ENCODE measurements at places on chromosomes 1 and 21.

- DNase-seq, result no peak
Measured at GRCh38 chr1:217907504-217907903, 276.4 kb downstream of the SPATA17 start.

GRCh38 chr1:40092241-40092640, 4.8 kb downstream of the PPT1 start:
- DNase-seq, result no peak

DNA sequence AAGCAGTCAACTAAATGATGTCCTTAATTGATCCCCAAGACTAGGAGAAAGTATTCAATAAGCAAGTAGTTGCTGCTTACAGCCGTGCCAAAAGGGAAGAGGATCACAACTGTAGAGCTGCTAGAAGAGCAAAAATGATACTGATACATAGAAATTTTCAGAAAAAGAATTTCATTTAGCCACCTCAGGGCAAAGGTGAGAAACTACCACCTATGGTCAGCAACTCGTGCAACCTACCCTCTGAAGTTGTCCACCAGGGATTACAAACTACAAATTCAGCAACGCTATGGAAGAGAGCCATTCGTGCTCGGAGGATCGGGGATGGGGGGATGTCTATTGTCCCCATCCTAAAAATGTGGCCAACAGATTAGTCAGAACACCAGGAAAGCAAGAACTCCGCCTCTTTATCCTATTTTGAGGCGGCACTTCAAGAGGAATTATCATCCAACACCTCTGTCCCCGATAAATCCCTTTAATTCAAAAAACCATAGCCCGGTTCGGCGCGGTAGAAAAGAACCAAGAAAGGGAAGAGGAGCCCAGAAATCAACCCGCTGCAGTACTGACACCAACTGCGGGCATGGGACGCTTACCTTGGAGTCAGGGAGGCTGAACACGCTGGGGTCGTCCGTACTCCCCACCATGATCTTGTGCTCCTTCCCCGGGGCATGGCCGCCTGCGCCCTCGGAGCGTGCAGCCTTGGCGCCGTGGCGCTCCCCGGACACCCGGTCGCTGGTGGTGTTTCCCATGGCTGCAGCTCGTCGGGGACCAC, 687 bp downstream of the PRKAB2 start:
- no peak for DNase-seq

DNA sequence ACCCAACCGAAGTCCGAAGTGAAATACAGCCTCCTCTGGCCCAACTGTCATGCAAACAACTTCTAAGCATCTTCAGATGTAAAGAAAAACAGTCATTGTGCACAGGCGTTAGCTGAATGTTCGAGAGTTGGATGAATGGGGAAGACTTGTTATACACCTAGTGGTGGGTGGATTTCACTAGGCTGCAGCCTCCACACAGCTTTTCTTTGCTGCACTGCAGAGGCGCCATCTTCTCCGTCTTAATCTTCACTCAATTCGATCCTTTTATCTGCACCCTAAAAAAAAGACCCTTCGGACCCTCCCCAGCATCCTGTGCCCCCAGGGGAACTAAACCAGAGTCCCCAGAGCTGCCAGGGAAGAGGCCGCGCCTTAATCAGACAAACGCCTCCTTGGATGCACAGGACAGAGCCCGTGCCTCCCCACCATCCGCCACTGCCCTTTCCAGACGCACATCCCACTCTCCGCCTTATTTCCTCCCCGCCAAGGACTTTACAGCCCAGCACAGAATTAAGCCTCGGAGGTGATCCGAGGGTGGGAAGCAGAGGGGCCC, 1.4 kb downstream of the APP start:
- DNase-seq, result no peak

DNA sequence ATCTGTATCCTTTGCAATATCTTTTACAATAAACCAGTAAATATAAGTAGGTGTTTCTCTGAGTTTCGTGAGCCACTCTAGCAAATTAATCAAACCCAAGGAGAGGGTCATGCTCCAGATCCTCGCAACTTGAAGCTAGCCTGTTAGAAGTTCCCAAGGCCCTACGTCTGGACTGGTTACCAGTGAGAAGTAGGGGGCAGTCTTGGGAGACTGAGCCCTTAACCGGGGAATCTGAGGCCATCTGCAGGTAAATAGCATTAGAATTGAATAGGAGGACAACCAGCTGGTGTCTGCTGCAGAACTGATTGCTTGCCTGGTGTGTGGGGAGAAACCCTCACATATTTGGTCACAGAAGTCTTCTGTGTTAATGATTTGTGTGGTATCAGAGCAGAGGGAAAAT, 190.5 kb downstream of the RYR2 start:
- no peak for DNase-seq

GRCh38 chr1:219837274-219837993, 90.9 kb downstream of the SLC30A10 start:
- DNase-seq, result no peak

DNA sequence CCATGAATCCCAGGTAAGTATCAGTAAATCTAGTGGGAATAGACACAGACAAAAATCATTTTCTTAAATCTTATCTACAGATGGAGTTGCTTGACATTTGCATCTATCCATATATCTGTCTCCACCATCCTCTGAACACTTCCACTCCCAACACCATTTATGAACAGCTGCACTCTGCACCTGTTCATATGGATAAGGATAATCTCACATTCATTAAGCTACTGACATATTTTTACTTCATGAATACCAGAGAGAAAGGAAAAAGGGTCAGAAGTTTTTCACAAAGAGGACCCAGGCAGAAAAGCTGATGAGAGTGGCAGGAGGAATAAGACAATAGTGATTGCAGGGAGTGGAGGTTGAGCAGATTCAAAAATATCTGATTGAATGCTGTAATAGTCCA, 222.6 kb downstream of the DNAH14 start:
- DNase-seq, result no peak

DNA sequence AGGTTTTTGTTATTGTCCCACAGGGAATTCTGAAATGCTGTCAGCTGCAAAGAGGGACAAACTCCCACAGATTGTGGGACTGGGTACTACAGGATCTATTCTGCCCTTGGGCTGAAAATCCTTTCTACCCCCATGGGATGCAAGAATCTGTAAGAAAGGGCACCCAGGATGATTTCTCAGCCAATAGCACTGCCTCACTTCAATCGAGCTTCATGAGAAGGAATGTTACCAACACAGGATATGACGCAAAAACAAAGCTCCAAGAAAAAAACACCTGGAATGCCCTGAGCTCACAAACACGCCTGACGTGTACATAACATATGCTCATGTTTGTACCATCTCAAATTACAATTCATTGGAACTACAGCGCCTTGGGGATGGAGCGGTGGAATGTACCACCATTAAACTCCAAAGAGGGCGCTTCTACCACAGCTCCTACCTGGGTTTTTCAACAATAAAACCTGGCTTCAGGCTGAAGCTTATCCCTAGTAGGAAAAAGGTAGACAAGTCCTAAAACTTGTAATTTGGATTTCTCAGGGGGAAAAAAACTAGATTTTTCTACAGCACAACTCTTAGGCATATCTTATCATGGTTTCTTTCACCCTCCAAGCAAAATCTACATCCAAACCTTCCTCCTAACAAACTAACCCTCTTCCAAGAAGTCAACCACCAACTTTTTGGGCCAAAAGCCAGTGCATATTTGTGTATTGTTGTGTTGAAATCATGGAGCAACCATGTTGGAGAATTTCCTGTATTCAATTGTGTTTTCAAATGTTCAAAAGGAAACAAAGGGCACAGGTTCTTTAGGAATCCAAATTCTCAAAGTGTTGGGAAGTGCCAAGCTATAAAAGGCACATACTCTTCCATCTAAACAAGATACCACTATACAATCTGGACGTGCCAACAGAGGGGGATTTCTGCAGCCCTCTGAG, 78.9 kb downstream of the TGFBR3 start:
- no peak for DNase-seq

DNA sequence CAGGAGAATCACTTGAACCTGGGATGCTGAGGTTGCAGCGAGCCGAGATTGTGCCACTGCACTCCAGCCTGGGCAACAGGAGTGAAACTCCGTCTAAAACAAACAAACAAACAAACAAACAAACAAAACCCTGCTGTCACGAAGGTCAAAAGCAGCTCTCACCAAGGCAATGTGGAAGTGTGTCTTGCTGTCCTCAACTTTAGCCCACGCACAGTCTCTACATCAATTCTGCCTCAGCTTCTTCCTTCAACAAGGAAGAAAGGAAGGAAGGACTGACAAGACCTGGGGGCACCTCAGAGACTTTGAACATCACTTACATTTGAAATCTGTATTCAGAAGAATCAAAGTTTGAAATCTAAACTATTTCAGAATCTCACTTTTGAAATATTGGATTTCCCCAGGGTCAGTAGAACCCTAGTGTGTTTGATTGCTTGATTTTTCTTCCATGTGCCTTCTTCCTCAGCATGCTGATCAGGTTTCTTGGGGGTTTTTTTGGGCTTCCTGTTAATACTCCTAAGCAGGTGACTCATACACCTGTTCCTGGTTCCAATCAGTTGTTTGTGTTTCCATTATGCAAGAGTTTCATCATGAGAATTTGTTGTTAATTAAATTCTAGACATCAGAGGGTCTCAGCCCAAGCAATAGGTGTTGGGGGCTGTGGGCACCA, 6.5 kb upstream of the CSTB start:
- DNase-seq, result no peak

DNA sequence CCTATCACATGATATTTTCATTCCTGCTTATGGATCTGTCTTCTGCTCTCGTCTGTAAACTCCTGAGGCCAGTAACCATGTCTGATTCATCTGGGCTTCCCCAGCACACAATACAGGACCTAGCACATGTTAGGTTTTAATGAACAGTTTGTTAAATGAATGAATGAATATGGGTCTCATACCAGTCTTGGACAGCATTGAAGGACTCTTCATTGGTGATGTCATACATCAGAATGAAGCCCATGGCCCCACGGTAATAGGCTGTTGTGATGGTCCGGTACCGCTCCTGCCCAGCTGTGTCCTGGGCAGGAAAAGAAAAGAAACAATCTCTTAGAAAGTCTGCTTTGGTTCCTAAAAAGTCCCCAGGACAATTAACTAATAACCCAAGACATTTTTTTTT, 53.4 kb downstream of the RAB3B start:
- DNase-seq, result no peak

DNA sequence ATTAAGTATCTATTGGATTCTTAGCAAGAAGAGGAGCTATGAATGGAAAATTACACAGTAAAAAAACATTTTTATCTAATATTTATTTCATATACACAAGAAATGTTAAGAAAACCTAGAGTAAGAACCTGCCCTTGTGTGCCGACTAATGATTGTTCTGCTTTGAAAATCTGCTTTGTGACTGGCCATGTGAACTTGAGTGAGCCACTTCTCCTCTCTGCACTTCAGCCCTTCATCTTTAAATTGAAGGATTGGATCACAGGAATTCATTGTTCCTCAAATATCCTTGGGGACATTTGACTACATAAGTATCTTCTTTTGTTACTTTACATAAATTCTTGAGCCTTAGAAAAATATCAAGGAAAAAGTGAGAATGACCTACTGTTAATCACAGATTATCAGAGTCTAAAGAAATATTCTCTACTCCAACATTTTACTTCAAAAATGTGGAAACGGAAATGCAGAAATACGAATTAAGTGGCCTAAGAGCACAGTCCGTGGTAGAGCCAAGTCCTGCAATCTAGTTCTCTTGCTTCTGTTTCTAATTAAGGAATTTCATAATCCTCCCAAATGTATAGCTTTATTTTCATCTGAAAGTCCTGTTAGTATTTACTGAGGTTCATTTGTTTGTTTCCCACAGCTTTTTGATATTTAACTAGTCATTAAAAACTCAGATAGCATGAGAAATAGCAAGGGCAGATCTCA, 46.3 kb upstream of the SAMSN1 start:
- DNase-seq, result no peak

- no peak for DNase-seq
Measured at GRCh38 chr1:209621741-209622655, 30.2 kb downstream of the LAMB3 start.

DNA sequence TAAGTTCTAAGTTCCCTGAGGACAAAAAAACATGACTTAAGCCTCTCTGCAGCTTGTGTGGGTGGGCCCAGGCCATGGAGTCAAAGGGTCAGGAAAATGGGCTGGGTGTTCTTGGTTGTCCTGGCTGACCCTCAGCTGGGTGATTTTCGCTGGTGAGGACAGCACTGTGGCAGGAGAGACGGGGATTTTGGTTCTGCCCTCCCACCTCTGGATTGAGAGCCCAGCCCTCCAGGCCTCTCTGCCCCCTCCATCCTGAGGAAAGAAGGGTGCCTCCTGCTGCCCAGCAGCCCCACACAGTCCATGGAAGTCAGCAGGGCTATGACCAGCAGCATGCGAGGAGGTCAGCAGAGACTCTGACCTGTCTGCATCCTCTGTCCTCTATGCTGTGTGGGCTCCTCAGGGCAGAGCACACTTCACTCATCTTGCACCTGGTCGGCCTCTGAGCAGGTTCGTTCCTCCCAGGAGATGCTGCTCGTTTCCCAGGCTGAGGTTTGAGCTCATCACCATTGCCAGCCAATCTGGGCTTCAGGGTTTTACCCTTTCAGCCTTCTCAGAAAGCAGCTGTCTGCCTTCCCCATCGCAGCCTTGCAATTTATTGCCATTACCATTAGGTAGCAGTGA, 26.5 kb downstream of the PHGDH start:
- DNase-seq, result no peak

- DNase-seq, result no peak
Measured at GRCh38 chr1:230350208-230350921, 75.8 kb downstream of the PGBD5 start.

GRCh38 chr1:12715896-12716437, at the start of gene AADACL3:
Gene AADACL3, plus strand, starts transcription at chr1:12716110. Its CDS starts 67 bp downstream, at chr1:12716177.
- no peak for DNase-seq

DNA sequence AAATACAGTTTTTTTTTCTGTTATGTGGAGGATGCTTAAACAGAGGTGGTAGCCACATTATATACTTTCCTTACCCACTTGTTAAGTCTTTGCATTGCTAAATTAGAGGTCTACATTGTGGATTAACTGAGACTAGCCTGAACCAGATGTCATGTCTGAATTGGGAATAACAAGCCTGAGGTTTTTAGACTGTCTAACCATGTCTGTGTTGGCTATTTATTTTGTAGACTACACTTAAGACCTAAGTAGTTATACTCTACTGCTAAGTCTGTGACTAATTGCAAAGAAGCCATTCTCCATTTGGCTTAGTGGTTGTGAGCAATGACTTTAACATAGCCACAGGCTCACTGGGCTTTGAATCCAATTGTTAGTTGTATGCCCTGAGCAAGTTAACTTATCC, 45.4 kb downstream of the CDC14A start:
- no peak for DNase-seq

DNA sequence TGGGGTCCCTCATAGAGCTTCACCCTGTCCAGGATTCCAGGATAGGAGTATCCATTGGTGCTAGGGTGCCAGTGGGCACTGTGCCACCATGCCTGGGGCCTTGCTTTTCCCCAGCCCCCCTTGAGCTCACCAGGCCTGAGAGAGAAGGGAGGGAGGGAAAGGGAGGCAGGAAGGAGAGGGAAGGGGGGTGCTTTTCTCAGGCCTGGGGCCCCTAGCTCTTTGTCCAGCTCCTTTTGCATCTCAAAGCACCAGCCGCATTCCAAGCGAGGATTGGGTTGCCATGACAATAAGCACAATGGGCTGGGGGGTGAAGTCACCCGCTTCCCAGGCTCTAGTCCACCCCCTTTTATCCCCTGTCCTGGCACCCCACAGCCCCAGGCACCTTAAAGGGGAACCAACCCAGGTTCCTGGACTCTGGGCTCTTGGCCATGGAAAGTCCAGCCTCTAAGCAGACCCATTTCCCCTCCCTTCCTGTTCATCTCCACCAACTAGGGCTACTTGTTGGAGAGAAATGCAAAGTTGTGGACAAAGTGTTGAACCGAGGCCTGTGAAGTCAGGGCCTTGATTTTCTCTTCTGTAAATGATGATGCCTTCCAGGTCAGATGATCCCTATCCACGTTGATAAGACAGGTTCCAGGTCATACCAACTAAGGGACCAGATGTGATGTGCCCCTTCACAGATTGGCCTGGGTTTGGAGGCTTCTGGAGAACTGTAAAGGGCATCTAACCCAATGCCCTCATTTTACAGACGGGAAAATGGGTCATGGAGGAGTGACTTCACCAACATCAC, 11.4 kb downstream of the THBS3 start:
- DNase-seq, result no peak
